Stimulated activated CD8-positive, alpha-beta memory T cell treated with anti-CD3 and anti-CD28 coated beads, Interleukin-4, amount 100 ng/mL, for 1 hour (primary cell): ENCODE measurements at places on chromosomes 7 and 10.

DNA sequence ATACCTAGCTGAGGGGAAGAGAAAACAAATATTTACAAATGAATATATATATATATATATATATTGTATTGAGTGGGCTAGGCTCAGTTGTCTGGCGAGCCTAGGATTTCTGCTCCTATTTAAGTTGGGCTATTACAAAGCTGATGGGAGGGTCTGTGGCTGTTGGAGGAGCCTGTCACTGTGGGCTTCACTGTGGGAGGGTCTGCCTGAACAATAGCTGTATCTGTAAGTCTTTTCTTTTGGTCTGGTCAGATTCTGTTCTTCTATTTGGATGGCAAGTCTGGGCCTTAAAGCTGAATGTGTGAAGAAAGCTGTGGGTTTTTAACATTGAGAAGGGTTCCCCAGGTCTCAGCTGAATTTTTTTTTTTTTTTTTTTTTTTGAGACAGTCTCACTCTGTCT lies 220.6 kb upstream of the LYZL1 start:
- DNase-seq, result no peak

DNA sequence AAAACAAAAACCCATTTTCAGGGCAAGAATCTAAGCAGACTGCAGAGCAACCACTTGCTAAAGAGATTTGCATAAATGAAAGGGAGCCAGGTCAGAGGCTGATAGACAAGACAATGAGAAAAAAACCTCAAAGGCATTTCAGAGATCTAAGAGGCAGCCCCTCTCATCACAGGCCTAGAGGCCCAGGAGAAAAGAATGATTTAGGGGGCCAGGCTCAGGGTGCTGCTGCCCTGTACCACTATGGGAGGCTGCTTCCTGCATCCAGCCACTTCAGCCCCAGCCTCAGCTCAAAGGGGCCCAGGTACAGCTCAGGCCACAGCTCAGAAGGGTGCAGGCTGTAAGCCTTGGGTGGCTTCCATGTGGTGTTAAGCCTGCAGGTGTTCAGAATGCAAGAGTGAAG lies 3.7 kb upstream of the DNAJC12 start:
- no peak for DNase-seq

- no peak for DNase-seq
Measured at GRCh38 chr10:116287906-116288501, 15.0 kb upstream of the GFRA1 start.

- DNase-seq, result no peak
Measured at GRCh38 chr10:77458986-77459590, 178.5 kb downstream of the KCNMA1 start.

DNA sequence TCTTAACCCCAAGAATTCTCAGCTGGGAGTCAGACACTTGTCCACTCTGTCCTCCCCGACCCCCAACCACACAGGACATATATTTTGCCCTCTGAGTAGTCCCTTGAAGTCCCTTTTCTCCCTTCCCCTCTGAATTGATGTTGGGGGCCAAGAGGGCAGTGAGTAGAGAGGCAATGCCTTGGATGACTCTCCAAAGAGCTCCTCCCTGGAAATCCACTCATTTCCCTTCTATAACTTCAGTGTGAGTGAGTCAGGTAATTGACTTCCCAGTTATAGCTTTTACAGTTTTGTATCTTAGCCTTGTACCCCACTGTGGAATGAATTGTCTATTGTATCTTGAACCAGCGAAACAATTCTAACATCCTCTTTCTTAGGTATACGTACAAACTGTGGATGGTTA lies 9.2 kb upstream of the ODAD2 start:
- no peak for DNase-seq

- no peak for DNase-seq
Measured at GRCh38 chr7:151869968-151870918, 6.7 kb downstream of the PRKAG2 start.

- DNase-seq, result no peak
Measured at GRCh38 chr7:100141555-100141949, 7.2 kb upstream of the LAMTOR4 start.

- no peak for DNase-seq
Measured at GRCh38 chr10:13140627-13141190, 20.6 kb upstream of the MCM10 start.

GRCh38 chr10:79927111-79927828 lies 21.6 kb downstream of the SFTPD start:
- no peak for DNase-seq

GRCh38 chr10:126243971-126244370 lies 144.3 kb downstream of the ADAM12 start:
- no peak for DNase-seq

DNA sequence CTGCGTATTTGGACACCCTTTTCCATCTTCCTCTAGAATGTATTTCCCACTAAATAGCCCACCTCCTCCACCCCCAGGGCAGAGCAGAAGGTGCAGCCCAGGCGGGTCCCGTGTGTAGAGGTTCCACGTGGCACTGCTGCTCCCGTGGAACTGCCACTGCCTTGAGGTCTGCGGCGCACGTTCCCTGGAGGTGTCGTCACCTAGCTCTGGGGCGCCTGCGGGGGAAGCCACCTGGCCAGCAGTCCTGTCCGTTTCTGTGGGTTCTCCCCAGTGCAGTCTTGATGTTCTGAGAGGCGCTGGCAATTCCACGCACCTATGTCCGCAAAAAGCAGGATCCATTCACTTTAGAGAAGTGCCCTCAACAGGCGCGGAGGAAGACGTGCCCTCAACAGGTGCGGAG lies 21.9 kb downstream of the BNIP3 start:
- DNase-seq, result no peak

DNA sequence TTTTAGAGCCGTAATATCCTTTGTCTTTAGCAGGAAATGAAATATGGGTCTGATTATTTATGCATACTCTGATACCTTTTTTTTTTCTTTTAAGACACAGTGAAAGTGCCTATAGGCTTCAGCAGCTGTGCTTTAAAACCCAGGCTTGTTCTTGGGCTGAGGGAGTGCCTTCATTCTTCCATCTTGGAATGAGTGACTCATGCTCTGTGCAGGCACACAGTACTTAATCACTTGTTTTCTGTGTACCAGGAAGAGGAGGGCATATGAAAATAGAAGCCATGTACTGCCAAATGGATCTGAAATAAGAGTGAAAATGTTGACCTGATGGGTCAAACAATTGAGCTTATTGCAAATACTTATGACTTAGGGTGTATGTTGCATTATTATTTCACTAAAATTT lies 12.0 kb downstream of the INPP5F start:
- DNase-seq, result no peak

- DNase-seq, result no peak
Measured at GRCh38 chr10:125008689-125009638, 67.0 kb downstream of the ZRANB1 start.

GRCh38 chr7:47301105-47301477 lies 280.8 kb downstream of the TNS3 start:
- no peak for DNase-seq

- no peak for DNase-seq
Measured at GRCh38 chr7:1693991-1694524, 24.0 kb downstream of the ELFN1 start.

DNA sequence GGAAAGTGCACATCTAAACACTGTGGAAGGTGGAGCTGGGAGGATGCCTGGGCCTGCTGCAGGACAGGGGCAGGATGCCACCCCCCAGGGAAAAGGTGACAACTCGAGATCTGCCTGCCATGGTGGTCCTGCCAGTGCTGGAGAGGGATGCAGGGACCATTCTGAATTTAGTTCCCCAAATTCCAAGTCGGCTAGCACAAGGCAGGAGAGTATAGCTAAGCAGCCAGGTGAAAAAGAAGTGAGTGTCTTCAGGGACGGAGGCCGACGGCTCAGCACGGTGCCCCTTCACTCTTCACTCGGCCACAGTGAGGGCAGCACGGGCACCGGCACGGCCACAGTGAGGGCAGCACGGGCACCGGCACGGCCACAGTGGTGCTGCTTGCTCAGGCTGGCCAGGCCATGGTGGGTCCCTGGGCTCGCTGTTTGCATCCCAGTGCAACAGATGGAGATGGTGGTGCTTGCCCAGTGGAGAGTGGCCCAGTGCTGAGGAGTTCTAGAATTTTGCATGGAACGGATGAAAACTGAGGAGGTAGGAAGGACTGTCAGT lies 161.3 kb upstream of the SHH start:
- no peak for DNase-seq

DNA sequence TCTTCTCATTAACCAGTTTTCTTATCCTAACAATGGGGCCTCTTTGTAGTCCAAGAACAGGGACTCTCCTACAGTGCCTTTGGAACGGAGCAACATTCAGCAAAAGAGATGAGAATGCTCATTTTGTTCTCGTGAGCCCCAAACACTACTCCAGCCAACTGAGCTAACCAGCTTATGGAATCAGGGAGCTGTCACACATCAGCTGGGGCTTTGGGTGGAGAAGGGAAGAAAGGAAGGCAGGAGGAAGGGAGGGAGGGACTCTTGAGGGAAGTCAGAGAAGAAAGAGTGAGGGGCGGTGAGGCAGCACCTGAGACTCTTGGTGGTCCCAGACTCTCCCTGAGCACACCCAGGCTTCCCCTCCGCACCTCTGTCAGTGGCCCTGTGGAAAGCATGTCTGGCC lies 123.1 kb downstream of the CLEC2L start:
- no peak for DNase-seq

DNA sequence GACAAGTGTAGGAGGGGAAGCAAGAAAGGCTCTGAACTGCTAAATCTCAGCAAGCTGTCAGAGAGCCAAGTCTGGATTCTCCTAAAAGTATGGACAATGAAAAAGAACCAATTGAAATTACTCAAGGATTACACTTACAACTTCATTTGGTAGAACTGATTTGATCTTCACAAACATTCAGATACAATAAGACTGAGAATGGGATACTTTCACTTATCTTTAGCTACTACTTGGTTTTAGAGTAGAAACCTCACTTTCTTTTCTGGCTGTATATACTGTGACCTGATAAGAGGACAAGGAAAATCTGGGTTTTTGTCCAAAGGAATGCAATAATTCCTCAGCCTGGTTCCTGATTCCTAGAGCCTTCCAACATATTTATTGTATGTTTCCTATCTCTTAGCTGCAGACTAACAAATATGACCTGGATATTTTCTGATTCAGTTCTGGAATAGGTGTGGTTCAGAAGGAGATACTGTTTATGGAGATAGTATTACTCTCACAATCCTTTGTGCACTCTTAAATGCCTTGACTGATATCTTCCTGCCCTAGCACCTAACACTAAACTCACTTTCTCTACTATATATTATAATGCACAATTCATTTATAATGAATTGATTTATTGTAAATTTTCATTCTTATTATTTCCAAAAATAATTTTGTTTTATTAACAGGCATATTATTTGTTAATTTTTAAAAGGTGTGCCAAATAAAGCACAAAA lies 7.3 kb downstream of the SEMA3A start:
- DNase-seq, result no peak

DNA sequence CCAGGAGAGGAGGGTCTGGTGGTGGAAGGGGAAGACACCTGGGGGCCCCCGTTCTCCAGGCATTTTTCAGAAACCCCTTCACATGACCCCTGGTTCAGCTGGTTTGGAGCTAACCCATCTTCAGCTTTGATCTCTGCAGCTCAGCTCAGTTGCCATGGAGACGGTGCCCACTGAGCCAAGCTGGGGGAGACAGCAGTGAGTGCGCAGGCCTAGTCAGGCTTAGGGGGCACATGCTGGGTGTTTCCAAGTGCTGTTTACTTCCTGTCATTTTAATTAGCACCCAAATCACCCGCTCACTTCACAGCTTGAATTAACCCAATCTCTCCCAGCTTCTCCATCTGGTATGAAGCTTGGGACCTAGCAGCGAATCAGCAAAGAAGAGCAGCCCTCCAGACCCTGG lies 9.0 kb downstream of the SPOCK2 start:
- DNase-seq, result peak; percentile 54

DNA sequence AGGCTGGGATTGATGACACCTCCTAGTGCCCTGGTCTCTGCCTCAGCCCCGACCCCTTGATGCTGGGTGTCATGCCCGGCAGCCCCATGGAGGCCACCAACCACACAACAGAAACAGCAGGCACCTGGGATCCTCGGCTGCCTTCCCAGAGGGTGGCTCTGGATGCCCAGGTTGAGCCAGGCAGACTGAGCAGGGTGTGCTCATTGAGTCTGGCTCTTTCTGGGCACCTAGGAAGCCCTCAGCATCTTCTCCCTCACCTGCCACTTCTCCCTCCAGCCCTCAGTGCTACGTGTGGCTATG lies 484.5 kb upstream of the MGMT start:
- no peak for DNase-seq

- DNase-seq, result no peak
Measured at GRCh38 chr7:149873970-149874643, 338 bp downstream of the ATP6V0E2 start.

GRCh38 chr7:69603937-69604494 lies 5.7 kb downstream of the AUTS2 start:
- no peak for DNase-seq

DNA sequence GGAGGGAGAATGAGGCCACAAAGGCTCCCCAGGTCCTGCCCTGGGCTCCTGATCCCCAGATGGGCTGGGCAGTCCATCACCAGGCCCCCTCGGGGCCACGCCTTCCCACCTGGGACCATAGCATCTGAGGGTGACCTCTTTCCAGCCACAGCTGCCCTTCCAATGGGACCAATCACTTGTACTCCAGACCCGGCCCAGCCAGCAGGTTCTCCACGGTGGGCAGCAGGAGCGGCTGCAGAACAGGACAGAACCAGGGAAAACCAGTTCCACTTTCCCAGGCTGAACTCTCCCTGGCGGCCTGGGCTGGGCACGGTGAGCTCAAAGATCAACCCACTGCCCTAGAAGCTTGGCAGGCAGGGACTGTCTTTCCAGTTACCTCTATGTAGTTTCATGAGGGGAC lies 257.6 kb downstream of the MAD1L1 start:
- no peak for DNase-seq
